Stimulated activated CD4-positive, alpha-beta T cell treated with anti-CD3 and anti-CD28 coated beads, TNF-alpha, amount 100 ng/mL, for 4 hours (primary cell): ENCODE measurements at places on chromosomes 4 and X.

DNA sequence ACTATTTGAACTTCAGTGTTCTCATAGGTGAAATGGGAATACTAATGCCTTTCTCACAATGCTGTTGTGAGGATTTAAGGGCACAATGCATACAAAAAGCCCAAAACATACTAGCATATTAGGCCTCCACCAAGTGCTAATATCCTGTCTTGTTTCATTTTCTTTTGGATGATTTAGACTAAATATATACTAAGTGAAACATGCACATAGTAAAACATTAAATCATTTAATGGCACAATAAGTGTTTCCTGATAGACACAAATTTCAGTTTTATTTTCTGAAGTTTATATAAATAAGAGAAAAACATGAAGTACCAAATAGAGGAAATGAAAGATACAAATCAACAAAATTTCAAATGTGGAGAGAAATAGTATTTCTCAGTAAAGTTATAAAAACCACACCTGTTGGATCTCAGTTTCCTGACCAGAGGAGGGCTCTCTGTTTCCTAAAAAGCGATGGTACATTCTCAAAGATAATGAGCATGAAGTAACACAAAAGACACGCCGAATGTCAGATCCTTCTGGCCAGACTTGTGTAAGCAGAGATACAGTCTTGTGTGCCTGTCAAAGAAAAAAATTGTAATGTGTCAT is 25.1 kb downstream of the DDX60 start:
- DNase-seq: no peak

- DNase-seq: no peak
Measured at GRCh38 chrX:84161641-84162040, 26.4 kb downstream of the RPS6KA6 start.

DNA sequence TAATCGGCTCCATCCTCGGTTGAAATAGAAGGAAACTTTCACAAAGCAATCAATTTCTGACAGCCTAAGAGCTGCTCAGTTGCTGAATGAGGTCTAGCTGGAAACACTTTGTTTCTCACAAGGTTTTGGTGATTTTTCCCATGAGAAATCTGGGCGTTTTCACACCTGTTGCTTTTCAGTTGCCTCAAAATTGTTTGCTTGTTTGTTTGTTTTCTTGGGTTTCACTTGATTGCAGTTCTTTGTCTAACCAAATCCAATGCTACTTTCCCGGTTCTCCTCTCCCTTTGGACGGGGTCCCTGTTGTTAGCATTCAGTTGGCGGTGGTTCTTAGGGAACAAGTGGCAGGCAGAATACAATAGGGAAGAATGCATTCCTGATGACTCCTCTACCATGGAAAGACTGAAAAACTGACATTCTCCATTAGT is 135.5 kb downstream of the PALLD start:
- no peak for DNase-seq

DNA sequence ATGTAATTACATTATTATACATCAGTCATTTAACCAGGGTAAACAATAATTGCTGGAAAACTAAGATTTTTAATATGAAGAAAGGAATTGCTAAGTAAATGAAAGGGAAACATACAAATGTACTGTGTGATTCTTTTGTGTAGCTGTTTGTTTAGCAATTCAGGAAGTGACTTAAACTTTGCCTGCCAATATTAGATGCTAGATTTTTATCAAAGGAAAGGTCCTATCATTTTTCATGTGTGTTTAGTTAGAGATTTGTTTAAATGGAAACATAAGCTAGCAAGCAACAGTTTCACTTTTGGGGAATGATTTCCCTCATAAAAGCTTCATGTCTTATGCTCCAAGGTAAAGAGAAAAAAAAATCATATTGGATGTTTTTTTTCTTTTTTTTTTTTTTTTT is 95.1 kb upstream of the LIMCH1 start:
- no peak for DNase-seq

- no peak for DNase-seq
Measured at GRCh38 chr4:5969336-5969735, 48.9 kb downstream of the C4orf50 start.

DNA sequence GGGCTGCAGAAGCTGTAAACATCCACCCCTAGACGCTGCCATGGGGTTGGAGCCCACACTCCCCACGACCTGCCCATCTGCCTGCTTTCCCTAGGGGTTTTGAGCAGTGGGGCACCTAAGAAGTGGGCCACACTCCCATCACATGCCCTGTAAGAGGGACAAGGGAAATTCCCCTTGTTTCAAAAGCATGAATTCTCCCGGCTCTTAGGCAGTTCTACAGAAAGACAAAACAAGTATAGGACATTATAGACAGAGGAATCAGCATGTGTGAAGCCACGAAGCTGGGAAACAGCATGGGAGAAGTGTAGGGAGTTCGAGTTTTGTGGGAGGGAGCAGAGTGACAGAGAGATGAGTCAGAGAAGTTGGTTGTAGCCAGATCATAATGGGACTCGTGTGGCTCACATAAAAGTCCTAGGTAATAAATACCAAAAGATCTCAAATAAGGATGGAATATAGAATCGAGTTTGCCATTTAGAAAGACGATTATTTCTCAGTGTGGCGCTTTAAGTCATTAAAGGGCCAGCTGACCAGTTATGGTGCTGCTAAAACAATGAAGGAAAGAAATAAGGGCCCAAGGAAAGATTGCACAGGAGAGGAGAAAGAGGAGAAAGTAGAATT is 23.9 kb downstream of the APOO start:
- DNase-seq: no peak

GRCh38 chr4:137253949-137254348 is 278.3 kb downstream of the PCDH18 start:
- DNase-seq: no peak

- DNase-seq: no peak
Measured at GRCh38 chrX:12777670-12778069, 13.5 kb upstream of the PRPS2 start.

DNA sequence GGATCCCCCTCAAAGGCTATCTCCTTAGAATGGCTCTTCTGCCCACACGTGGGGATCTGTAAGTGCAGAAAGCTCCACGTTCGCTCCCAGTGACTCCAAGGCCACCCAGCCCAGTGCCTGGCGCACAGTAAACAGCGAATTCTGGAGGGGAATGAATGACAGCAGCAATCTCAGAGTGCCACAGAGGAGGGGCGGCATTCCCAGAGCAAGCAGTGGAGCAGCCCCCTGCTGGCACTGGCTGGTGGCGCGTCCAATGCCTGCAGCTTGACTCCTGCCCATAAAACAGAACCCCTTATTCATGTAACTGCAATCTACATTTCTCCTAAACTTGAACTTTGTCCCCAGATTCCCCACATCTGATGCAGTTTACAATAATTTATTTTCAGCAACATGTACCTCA is 6.9 kb upstream of the HELT start:
- DNase-seq: no peak

DNA sequence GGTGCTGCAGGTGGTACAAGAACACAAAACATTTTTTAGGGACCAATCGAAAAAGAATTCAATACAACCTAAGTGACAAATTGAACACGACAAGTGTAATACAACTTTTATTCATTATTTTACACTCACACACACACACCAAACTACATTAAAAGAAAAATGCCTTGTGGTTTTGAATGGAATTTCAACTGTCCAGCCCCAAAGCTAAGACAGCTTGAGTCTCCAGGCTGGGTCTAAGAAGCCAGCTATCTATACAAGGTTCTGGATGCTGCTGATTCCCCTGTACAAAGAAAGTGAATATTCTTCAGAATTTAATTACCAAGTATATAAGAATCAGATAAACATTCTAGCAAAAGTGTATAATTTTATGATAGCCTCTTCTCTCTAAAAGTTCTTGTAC is 118.2 kb downstream of the PPP3CA start:
- DNase-seq: no peak

DNA sequence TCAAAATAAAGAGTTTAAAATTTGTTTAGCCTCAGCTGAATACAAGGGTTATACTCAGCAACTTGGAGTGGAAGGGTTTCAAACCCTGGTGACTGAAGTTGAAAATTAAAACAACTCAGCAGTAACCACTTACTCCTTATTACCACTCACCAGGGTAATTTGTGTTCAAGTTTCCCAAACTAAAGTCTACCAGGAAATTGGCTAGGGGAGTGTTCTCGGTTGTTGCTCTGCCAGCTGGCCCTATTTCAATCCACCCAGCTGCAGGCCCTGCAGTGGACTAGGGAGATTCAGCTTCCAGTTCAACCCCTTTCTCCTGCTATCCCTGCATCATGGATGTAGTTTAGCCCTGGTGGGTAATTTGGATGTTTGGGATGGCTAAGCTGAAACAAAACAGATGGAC is 37.8 kb upstream of the EXOC1L start:
- no peak for DNase-seq

DNA sequence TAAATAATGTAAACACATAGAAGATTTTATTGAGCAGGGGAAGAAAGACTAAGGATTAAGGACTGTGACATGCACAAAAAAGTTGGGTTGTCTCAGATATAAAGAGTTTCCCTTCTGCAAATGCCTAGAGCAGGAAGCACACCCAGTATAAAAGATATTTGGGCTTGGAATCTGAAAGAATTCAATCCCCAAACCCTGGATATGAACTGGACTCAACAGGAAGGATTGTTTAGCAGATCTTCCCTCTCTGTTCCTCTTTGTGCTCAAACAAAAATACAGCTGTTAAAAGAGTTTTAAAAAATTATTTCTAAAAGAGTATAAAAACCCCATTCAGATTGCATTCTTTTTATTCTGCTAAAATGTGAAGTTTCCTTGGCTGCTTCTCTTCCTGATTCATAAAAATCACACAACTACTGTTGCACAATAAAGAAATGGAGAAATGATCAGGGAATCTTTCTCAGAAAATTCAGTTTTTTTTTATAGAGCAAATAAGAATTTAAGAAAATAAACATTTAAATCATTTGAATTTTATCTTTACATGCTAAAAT is 71.4 kb downstream of the PDLIM5 start:
- DNase-seq: no peak

GRCh38 chr4:73761856-73762255 is 21.5 kb downstream of the CXCL8 start:
- no peak for DNase-seq

DNA sequence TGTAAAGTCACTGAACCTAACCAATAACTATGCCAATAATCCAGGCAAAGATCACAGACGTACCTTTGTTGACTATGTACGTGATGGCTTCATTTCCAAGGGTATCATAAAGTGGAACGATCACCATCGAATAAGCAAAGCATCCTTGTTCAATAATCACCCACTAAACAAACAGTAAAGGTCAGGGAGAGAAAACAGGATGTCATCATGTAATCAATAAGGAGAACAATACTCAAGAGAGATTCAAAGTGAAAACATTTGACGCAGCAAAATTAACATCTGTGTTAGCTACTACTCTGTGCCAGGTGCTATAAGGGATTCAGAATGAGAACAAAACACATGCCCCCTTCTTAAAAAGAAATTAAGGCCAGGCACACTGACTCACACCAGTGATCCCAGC is 42.9 kb upstream of the CENPU start:
- DNase-seq: no peak

DNA sequence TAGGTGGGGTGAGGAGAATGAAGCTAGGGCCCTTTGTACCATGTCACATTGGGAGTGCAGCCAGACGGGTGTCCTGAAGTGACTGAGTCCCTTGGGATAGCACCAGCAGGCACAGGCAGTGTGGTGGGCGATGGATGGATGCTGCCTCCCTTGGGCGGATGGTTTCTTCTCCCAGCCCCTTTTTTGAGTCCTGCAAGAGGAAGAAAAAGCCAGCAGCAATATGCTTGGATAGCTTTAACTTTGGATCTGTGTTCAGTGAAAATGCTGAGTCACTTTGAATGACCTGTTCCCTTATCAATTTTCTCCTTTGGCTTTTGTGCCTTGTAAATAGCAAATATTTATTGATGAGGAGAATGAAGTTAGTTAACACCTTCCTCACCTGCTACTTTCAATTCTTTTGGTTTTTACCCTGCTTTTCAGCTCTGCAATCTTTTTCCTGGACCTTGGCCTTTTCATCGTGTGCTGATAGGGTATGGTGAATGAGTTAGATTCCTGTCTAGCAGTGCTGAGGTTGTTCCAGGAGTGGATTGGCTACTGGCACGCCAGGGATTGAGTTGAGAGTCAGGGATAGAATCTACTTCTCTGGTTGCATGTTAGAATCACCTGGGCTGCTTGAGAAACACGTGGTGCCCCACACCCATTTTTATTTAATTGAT is 10.2 kb downstream of the DCUN1D4 start:
- DNase-seq: no peak

DNA sequence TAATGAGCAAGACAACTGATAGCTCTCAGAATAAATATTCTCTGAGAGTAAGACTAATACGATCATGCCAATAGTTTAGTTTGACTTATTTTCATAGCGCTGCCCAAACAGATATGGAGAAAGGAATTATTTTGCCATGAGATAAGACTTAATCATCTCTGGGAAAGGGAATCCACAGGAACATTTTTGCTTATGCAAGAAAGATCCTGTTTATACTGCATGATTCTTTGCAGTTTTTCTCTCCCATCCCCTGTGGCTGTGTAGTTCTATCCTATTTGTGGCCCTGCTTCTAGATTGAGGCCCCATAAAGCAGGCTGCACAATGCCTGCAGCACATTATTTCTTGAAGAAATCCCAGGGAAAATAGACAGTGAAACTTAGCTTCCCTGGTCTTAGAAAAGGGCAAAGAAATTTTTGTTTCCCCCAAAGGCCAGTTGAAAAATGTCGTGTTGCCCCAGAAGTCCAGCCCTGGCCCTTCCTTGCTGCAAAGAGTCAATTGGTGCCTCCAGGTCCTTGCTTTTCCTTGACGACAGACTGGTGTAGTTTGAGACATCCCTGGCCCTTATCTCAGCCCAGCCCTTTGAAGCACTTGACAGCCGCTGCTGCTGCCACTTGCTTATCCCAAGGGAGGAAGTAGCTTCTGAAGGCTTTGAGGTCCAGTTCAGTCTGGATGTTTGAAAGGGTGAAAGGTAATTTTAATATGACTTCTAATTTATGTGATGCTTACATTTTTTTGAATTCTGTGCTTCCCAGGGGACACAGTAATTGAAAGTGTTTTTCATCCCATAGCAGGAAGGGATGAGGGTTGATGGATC is 45.0 kb upstream of the SH3RF1 start:
- DNase-seq: no peak

- DNase-seq: no peak
Measured at GRCh38 chrX:101973066-101973465, 41.2 kb upstream of the ZMAT1 start.
